Fibroblast of villous mesenchyme (primary cell): ENCODE measurements at places on chromosomes 13 and 19. TPM values are rescaled to one million over a fixed set of nuclear protein-coding genes. Genes with fewer than 3 reads are reported as not detected.

The POLR1G gene
- total RNA-seq, result 8.1 and 13.4 TPM in 2 replicates

DNA sequence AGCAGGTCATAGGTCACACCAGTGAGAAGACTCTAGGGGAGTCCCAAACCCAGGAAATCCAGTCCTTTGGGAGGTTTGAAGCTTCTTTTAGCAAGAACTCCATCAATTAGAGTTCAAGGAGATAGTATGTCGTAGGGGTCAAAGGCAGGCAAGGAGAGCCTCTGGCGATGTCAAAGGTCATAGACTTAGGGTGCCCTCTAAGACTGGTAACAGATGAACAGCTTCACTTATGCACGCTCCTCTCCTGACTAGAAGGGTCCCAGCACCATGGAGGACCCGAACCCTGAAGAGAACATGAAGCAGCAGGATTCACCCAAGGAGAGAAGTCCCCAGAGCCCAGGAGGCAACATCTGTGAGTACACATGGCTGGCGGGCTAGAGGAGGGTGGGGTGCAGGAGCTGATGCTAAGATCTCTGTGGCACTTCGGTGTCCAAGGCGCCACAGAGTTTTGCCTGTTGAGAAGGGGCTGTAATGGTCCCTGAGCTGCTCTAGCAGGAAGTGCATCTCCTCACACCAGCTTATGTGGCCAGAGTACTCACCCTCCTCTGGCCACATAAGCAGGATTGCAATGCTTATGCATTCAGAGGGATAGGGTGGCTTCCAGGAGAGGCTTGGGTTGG lies 557 bp downstream of the ZNF576 start:
- no peak for DNase-seq

DNA sequence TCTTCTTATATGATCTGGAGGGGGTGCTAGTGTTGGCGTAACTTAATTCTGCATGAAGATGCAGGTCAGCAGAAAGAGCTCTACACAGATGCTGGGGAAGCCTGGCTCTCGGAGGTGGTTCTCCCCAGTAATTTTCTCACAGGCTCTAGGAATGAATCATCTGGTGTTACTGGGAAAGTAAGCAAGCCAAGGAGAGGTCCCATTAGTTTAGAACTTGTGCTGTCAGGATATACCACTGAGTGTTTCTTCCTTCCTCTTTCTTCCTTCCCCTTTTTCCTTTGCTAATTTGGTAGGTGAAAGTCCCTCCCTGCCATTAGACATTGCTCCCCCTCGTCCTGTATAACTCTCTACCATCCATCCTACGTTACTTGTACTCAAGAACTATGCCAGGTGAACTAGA lies 68.3 kb downstream of the ATP8A2 start:
- DNase-seq, result no peak

The HSPB6 gene
- 20.7 and 44.8 TPM in 2 replicates for total RNA-seq

GRCh38 chr19:48578891-48579290 lies 26.9 kb downstream of the SULT2B1 start:
- no peak for DNase-seq

DNA sequence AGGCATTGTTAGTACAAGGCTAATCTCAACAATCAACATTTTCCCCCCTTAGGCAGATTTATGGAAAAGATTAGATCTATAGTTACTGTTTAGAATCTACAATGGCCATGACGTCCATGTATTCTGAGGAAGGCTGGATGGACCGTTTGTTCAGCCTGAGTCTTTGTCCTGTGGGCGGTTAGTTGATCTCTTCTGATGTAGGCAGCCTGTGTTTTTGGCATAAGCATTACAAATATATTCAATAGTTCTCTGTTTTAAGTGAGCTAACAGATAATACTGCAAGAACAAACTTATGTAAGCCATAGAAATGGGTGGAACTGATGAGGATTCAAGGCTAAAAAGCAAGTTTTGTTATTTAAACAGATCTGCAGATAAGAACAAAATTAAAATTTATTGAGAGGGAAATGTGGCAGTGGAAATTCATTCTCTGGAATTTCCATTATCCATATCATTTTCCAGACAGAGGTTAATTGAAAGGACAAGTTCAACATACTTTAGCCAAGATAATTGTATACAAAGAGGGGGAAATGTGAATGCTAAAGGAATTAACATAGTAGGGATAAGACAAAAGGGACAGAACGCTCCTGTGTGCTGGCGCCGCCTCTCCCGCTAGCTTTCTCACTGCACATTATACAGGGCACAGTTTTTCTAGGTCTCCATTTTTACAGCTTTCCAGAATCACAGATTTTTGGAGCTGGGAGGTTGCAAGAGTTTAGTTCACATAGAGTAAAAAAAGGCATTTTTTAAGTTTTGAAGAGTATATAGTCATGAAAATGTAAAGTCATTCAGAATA lies 48.6 kb downstream of the FAM124A start:
- DNase-seq, result peak; percentile 22

The C19orf67 gene
- not detected in 2 replicates for total RNA-seq

GRCh38 chr19:48053856-48054255 lies 10.0 kb upstream of the CABP5 start:
- DNase-seq, result no peak

The LILRB3 gene
- total RNA-seq, result not detected in 2 replicates

GRCh38 chr13:100213576-100213975 lies 124.7 kb downstream of the PCCA start:
- no peak for DNase-seq

DNA sequence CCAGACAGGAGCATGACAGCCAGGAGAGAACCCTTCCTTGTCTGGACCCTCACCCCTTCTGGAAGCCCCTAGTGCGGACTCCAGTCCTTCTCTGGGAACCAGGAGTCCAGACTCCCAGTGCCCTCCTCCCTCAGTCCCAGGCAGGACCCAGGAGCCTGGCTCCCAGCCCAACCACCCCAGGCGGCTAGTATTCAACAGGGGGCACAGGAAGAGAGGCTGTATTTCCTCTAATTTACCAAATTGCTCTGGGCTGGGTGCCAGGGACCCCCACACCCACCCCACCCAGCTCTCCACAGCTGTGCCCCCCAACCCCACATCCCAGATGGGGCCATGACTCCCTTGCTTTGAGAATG lies 3.3 kb downstream of the GRIN2D start:
- no peak for DNase-seq

DNA sequence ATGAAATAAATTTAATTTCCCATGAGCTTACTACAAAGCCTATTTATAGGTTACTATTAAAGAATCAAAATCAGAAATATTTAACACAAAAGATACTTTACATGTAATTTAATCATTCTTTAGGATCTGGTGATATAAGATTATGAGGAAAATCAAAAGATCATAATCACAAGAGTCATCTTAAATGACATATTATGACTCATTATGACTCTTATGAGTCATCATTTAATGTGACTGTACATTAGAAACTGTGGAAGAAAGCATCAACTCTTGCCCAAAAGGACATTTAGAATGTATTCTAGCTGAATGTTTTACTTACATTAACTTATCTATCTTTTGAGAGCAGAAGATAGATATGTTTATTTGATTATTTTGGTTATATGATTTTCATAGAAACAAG lies 458.6 kb downstream of the DCT start:
- DNase-seq, result no peak
